ENCODE measurements at places on chromosomes 11 and 22.
A peak's percentile ranks its signal among the peaks of the same experiment; 100 is the strongest.

DNA sequence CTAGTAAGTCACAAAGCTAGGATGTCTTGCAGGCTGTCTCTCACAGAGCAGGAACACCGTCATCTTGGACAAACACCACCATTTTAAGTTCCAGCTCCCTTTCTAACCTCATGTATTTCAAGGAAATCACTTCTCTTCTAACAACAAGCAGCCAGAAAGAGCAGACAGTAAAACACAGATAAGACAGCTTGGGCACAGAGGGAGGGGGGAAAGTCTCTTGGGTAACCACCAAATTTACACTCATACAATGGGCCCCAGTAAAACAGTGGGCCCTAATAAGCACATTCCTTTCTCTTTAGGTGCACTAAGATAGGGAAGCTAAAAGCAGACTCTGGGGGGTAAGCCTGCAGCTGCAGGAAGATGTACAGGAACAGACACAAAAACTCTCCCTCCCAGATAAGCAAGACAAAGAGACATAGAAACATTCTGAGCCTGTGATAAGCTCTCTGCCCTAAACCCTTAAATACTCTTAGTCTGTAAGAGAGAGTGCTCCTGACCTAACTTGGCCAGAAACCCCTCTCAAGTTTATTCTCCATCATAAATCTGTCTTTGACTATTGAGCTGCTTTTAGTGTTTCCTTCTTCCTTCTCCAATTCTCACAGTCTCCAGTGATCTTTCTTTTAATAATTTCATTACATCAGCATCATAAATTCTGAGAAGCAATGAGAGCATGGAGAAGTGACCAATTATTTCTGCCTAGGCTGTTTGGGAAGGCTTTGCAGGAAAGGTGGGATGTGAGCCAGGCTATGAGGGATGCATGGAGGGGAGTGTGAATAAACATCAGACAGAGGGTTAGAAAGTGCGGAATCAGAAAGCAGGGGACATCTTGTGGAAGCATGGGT, 7.4 kb downstream of the OR10D3 start:
- no peak for DNase-seq

DNA sequence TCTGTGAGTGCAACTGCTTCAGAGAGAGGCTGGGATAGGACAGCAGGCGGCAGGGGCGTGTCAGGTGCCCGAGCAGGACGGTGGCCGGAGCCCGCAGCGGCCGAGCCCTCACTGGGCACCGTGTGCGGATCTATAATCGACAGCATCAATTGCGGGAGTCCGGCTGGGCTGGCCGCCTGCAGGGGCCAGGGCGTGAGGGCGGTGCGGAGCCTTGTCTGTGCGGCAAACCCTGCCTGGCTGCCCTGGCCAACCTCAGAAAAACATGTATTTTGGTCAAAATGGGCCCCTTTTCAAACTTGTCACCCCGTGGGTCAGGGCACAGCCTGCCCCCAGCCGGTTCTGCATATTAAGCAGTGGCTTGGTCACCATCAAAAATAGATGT, 91.3 kb upstream of the KCNQ1OT1 start:
- DNase-seq, result no peak

GRCh38 chr11:32015427-32015826, 75.4 kb upstream of the RCN1 start:
- no peak for DNase-seq

DNA sequence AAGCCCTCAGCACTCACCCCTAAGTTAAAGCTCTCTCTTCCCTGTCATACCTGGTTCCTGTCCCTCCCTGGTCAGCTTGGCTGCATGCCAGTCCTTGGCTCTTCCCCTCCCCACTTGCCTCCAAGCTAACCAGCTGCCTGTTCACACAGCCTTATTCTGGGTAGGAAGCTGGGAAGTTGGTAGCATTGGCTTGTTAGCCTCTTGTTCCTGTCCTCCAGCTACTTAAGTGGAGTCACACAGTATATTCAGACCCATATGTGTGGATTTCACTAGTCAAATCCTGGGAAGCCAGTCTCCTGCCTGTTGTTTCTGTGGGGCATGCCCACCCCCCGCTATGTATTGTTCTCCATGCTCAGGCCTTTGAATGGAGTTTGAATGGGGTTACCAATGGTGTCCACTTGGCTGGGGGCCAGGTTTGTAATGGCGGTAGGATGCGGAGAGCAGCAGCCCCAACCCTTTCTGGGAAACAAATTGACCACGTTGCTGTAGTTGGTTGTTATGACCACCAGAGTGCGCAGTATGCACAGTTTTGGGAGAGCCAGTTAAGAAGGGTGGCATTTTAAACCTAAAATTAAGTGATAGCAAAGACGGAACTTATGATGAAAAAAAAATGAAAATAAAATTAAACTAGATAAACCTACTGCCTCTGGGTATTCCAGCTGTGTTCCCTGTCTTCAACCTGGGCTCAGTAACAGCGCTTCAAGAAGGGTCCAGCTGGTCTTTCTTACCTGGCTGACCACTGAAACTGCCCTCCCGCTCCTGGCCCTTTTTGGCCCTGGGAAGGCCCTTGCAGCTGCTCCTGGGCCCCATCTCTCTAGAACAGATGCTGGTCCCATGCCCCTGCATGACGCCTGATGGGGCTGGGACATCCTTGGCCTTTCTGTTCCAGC, 10.7 kb upstream of the RPS3 start:
- peak; percentile 12 for DNase-seq

- DNase-seq, result peak; percentile 38
Measured at GRCh38 chr11:114088836-114089235, 29.3 kb downstream of the ZBTB16 start.

DNA sequence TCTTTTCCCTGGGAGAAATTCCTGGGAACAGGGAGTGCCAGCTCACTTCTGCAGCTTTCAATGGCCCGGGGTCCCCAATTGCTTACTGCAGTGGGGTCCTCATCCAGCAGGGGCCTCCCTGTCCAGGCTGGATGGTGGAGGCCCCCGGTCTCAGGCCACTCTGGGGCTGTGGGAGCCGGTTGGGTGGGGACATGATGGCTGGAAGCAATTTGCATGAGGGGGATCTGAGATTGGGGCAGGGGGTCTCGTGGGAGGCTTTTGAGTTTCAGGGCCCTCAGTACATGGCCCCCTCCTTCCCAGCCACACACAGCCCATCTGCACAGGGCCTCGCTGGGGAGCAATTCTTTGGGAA, 25.2 kb downstream of the MRGPRD start:
- no peak for DNase-seq

DNA sequence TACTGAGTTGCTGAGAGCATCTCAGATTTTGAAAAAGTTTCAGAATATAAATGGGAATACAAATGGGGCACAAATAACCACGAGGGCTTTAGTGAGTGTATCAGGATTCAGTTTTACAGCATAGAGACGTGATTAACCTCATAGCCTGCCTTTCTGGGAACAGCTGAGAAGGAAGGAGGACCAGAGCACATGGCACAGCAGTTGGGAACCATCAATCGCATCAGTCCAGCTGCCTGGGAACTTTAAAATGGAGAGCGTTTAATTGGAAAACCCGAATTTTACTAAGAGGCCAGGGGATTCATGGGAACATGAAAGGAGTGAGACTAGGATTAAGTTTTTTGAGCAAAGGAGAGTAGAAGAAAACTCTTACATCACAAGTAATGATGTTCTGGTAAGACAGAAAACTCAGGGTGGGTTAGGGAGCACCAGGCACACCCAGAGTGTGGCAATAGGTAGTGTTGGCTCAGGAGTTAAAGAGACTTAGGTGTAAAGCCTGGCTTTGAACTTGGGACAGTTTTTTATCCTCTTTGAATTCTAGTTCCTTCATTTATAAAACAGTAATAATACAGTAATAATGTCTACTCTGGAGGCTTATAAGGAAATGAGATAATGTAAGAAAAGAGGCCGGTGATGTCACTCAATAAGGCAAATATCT, 40.2 kb downstream of the FZD4 start:
- DNase-seq, result no peak

- DNase-seq, result no peak
Measured at GRCh38 chr11:69818231-69818602, 999 bp downstream of the FGF3 start.

DNA sequence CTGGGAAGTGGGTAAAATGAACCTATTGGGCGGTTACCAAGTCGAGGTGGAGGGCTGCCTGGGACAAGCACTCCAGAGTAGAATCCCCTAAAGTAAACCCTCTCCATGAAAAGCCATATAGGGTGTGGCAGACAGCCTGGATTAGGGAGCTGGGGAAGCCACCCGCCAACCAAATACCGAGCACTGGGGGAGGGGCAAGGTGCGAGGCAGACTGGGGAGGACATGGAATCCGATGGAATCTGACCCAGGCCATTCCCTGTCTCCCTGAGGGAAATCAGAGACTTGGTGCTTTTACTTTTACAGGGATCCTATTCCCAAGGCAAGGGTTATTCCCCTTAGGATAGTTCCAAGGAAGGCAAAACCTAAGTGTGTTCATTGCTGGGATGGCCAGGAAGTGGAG, 130.9 kb upstream of the HSD17B12 start:
- DNase-seq, result no peak

DNA sequence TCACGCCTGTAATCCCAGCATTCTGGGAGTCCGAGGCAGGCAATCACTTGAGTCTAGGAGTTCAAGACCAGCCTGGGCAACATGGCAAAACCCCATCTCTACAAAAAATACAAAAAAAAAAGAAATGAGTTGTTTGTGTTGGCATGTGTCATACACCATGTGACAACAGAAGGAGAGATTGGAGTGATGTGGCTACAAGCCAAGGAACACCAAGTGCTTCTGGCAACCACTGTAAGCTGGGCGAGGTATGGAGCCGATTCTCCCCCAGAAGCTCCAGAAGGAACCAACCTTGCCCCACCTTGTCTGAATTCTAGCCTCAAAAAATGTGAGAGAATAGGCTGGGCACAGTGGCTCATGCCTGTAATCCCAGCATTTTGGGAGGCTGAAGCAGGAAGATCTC, 39.1 kb upstream of the SLC35C1 start:
- DNase-seq, result no peak

DNA sequence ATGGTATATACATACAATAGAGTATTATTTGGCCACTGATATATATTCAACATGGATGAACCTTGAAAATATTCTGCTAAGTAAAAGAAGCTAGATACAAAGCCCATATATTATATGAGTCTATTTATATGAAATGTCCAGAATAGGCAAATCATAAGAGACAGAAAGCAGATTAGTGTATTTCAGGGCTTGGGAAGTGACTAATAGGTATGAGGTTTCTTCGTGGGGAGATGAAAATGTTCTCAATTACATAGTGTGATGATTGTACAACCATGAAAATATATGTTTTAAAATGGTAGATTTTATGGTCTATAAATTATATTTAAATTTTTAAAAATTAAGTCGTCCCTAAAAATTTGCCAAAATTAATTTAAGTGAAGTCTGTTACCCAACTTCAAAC, 92.2 kb downstream of the STK33 start:
- no peak for DNase-seq
